ENCODE measurements at places on chromosomes 1 and 21.

GRCh38 chr1:155816351-155816750, 40.7 kb downstream of the GON4L start:
- no peak for DNase-seq

GRCh38 chr1:221783437-221783836, 41.5 kb upstream of the DUSP10 start:
- DNase-seq = peak; percentile 48

DNA sequence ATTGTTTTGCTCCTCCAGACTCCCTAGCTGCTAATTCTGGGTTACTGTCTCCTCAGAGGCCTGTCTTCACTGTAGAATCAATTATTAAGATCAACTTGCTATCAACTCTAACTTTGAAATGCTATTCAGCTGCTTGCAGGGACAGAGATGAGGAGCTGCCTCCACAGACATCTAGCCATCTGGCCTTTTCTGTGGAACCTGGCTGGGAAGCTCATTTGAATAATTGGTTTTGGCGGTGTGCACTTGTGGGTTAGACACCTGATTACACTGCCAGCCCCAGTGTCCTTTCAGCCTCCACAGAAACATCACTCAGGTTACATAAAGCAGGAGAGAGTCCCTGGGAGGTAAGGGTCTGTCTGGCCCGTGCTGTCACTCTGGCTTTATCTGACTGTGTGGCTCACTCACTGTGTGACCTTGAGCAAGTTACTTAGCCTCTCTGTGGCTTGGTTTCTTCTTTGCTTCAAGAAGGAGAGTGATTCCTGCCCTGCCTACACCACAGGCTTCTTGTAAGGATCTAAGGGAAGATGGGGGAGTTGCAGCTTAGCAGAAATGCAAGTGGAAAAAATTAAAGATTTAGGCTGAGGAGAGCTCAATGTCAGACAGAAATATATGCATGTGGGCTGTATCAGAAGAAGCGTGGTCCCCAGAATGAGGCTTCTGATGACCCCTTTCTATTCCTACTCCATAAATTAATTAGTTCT, 131.6 kb downstream of the BEND5 start:
- no peak for DNase-seq

DNA sequence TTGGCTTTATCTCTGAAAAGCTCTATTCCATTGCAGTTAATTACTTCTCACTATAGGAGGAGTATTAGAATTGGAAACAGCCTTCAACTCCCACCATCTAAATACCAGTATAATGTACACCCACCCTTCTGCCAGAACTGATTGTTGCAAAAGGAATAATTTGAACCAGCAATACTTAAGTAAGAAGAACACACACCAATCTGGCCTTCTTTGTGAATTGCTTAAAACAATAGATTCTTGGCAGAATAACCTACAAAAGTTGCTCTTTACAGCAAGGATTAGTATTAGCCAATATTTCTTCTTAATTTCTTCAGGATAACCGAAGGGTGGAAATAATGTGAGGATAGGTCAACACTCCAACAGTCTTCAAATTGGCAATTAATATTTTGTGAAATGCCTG, 54.9 kb upstream of the ADAMTS5 start:
- DNase-seq = no peak

- no peak for DNase-seq
These were observed 37.9 kb upstream of the BMP8B start for GRCh38 chr1:39826583-39826982.

- DNase-seq = no peak
These were observed 47.1 kb upstream of the RPL11 start for GRCh38 chr1:23644555-23644866.

GRCh38 chr21:27429710-27430341, 462.9 kb upstream of the ADAMTS5 start:
- no peak for DNase-seq

All from CD4-positive, alpha-beta T cell treated with Interleukin-17A for 1 hour (primary cell).